Stimulated activated CD4-positive, alpha-beta T cell treated with anti-CD3 and anti-CD28 coated beads, Interleukin-15, amount 100 ng/mL, for 48 hours (primary cell): ENCODE measurements at places on chromosomes 4 and X.

DNA sequence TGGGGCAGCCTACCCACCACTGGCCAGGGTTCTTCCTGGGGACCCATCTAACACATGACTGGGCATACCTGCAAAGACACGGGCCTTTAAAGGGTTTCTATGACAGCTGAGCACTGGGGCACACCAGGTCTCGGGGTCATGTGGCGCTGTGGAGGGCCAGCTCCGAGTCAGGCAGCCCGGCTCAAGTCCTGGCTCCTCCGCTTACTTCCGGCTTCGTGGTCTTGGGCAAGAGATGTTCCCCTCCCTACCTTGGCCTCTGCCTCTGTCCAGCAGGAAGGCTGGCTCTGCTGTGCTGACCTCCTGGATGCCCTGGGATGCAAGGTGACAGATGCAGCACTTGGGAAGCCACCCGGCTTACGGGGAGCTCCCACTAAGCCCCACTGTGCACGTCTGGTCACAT is 37.6 kb downstream of the HTRA3 start:
- no peak for DNase-seq

GRCh38 chrX:9676306-9676705 is 89.3 kb downstream of the GPR143 start:
- DNase-seq, result no peak

DNA sequence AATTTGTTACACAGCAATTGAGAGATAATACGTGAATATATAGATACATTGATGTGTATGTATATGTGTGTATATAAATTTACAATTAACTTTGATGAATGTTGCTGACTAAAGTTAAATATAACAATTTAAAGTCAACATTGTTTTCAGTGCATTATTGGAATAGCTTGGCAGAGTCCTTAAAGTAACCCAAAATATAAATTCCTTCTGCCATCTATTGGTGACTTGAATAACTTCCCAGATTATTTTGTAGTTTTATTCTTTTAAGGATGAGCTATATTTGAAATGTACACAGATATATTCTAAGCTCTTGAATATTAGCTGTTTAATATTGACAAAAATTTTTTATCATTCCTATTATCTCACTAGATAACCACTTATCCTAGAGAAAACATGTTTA is 298.2 kb upstream of the FSTL5 start:
- no peak for DNase-seq

DNA sequence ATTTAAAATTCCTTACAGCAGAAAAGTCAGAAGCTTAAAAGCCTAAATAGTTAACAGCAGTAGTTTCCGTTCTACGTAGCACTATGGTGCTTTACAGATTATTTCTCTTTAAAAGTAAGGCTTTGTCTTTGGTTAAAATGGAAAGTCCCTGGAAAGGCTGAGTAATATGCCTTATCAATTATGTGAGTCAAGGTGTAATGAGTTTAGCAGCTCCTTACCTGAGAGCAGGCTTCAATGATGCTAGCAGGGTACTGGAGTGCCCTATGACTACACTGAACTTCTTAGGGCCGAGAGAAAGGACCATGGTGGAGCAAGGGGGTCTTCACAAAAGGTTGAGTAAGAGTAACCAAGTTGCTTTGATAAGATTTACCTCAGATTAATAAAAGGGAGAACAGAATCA is 12.6 kb upstream of the NKX6-1 start:
- no peak for DNase-seq

DNA sequence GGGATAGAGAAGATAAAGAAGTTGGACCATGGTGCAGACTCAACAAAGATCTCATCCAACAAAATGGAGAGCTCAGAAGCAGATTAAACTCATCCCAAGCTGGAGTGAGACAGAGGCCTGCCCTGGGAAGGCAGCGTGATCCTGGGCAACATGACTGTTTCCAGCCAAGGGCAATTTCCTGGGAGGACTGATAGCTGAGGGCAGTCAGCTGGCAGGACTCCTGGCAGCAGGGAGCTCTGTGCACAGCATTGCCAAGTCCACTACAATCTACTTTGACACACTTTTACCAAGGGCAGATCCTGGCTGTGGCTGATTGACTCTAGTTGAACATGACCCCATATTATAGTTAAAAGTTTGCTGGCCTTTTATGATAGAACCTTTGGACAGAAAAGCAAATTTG is 357.3 kb upstream of the RASGEF1B start:
- no peak for DNase-seq

- no peak for DNase-seq
Measured at GRCh38 chrX:106702636-106703035, 23.9 kb upstream of the RNF128 start.

GRCh38 chr4:72377491-72378194 is 191.4 kb downstream of the ADAMTS3 start:
- DNase-seq, result no peak

- no peak for DNase-seq
Measured at GRCh38 chr4:680928-681645, 6.7 kb downstream of the MYL5 start.

DNA sequence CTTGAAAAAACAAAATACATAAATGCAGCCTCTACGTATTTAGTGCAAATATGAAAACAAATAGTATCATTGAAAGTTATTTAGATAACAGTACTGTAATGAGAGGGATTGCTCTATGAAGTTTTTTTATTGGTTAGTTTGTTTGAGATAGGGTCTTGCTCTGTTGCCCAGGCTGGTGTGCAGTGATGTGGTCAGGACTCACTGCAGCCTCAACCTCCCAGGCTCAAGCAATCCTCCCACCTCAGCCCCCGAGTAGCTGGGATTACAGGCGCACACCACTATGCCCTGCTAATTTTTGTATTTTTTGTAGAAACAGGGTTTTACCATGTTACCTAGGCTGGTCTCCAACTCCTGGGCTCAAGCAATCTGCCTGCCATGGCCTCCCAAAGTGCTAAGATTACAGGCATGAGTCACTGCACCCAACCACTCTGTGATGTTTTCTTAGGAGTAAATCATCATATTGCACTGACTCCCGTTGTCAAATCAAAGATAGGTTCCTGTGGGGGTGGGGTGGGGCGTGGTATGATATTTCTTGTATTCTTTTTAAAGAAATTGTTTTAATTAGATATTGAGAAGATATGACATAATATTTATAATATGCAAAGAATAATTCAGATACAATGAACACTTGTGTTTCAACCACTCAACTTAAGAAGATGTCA is 75.8 kb downstream of the ATG4A start:
- no peak for DNase-seq

- DNase-seq, result no peak
Measured at GRCh38 chr4:26204249-26204825, 116.5 kb upstream of the RBPJ start.

DNA sequence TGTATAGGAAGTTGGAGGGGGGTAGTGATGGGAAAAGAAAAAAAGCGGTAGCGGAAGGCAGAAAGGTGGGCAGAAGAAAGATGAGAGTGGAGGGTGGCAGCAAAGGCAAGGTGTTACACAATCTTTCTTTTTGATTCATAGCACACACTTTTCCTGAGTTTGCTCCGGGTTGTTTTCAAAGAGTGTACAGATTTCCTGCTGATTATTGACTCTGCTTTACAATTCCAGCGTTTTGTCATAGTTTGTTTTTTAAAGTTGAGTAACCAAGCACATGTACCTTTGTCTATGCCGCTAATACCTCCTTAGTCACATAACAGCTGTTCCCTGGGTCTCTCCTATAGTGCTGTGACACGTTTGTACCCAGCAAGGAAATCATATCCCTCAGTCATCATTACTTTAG is 50.3 kb downstream of the AGA start:
- DNase-seq, result no peak

DNA sequence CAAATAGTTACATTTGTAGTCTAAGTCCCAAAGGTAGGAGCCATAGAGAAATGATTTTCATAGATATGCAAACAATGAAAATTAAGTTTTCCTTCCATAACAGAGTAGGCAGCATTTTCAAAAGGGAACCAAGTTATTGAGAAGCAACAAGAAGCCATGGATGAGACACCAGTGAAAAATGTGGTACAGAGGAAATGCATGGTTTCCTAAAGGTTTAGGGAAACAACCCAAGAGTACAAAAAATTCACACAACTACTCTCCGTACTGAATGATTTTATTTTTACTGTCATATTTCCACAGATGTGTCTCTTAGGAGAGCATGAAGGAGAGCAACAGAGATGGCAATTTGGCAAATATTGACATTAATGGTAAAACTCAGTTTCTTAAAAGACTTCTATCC is 1408.9 kb upstream of the PCDH7 start:
- no peak for DNase-seq

- DNase-seq, result no peak
Measured at GRCh38 chrX:131060147-131060546, 2.0 kb downstream of the ARHGAP36 start.

DNA sequence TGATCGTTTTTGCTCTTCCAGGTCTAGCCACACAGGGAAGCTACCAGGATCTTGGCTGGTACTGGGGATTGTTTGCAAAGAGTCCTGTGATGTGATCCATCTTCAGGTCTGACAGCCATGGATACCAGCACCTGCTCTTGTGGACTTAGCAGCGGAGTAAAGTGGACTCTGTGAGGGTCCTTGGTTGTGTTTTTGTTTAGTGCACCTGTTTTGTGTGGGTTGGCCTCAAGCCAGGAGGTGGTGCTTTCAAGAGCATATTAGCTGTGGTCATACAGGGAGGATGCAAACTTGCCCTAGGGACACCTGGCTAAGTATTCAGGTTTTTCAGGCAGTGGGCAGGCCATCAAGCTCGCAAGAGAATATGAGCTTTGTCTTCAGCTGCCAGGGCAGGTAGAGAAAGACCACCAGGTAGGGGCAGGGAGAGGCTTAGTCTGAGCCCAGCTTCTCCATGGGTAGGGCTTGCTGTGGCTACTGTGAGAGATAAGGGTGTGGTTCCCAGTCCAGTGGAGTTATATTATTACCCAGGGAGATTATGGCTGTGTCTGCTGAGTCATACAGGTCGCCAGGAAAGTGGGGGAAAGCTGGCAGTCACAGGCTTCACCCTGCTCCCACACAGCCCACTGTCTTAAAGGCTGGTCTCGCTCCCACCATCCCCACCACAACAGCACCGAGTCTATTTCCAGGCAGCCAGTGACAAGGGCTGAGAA is 293.7 kb downstream of the PCDH18 start:
- DNase-seq, result no peak

- DNase-seq, result no peak
Measured at GRCh38 chr4:157819693-157820464, 352.9 kb downstream of the GASK1B start.

DNA sequence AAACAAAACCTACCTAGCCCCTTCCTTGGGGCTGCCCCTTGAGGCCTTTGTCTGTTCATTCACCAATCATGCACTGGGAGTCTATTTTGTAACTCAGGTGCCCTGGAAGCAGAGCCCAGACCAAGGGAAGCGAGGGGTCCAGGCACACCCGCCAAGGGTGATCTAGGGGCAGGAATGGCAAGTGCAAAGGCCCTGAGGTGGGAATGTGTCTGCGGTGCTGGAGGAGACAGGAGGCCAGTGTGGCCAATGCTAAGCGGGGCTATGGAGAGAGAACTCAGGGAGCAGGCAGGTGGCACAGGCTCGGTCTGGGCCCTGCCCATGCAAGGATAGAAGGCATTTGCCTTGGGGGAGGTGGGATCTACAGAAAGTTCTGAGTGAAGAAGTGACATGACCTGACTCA is 3.5 kb upstream of the SH3BP2 start:
- no peak for DNase-seq
